Skin of body (tissue), 3 donors: ENCODE measurements at places on chromosomes 7 and 10. TPM values are rescaled to one million over a fixed set of nuclear protein-coding genes. Genes with fewer than 3 reads are reported as not detected.

The OR2A42 gene
- total RNA-seq, result 0.10 TPM

DNA sequence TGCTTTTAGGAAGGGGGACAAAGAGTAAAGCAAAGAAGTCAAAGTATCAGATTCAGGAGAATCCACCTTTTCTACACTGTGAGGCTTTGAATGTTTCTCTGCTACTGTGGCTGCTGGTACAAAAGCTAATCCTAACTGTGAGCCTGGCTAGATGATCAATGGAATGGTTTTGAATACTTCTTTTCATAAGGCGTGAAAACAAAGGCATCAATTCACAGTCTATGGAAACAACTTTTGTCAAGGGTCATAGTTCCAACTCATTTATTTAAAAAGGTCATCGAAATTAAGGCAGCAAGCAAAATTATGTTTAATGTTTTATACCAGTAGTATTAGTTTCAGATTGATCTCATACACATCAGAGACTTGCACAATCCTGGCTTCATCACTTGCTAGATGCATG, 118.1 kb downstream of the CTTNBP2 start:
- no peak for DNase-seq

GRCh38 chr10:76177936-76178335, 746.5 kb downstream of the LRMDA start:
- no peak for DNase-seq

DNA sequence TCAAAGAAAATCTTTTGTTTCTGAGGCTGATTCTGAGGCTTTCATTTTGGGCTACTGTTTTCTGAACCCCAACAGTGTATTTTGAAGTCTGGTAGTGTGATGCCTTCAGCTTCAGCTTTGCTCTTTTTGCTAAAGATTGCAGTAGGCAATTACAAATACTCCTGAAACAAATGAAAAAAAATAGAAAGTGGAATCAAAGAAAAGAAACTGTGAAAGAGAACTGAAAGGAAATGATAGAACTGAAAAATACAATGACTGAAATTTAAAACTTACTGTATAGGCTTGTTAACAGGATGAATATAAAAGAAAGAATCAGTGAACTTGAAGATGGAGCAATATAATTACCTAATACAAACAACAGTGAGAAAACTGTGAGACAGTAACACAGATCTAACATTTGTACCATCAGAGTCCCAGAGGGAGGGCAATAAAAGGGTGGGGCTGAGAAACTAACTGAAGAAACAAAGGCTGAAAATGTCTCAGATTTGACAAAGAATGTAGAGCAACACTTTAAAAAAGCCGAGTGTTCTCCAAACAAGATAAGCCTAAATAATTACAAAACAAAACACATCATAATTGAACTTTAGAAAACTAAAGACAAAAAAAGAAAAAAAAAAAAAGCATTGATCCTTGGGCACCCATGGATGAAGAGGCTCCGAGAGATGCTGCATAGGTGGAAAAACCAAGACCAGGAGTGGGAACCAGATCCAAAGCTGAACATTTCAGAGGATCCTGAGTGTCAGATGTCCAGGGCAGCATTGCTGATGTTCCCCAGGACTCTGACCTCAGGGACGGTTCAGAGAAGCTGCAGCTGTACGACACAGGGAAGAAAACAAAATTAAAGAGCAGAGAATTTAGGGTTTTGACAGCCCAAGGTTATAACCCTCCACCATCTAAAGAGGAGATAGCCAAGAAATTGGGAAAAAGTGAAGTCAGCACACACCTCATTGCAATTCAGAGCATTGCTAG, 223.2 kb upstream of the IGFBP3 start:
- DNase-seq, result no peak

The NAT16 gene
- total RNA-seq, result not detected

The GIMAP5 gene
- total RNA-seq, result 11.5 TPM

The A1CF gene
- total RNA-seq, result not detected

DNA sequence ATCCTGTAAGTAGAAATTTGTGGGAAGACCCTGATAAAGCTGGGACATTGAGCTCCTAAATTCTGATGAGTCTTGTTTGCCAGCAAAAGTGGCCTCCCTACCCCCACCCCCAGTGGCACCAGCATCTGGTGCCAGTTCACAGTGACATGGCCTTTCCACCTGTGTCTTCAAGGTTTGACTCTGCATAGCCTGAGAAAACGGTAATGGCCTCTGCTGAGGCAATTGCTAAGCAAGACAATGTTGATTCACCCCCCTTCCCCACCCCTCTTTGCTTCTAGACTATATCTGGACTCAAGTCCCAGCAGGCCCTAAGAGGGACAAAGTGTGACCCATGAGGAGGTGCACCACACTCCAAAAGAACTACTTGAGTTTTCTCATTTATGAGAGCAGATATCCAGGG, 48.0 kb upstream of the PIK3CG start:
- no peak for DNase-seq

- DNase-seq, result no peak
Observed at GRCh38 chr7:23175938-23176337, 5.9 kb upstream of the NUP42 start.

DNA sequence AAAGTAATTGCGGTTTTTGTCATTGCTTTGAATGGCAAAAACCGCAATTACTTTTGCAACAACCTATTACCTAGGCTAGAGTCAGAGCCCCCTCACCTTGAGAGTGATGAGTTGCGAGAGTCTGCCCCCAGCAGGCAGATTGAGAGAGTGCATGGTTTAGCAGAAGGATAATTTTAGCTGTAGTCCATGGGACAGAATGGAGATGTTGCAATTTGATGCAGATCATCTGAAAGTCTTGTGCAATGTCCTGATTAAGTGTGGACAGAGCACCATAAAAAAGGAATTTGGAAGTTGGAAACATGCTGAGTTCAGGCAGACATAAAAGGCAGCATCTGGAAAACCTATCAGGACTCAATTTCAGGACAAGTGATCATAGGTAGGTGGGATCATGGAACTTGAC, 48.7 kb downstream of the GPR141 start:
- peak; percentile 62 for DNase-seq

- DNase-seq, result no peak
Observed at GRCh38 chr7:135162382-135163001, 8.0 kb downstream of the CYREN start.

The FOXI2 gene
- 0.20 TPM for total RNA-seq

The ERVW-1 gene
- total RNA-seq, result 0.20 TPM

The HOXA3 gene
- 4.9 TPM for total RNA-seq

The UBN2 gene
- 13.7 TPM for total RNA-seq

- DNase-seq, result no peak
Observed at GRCh38 chr7:36296284-36296683, 93.4 kb upstream of the ANLN start.

DNA sequence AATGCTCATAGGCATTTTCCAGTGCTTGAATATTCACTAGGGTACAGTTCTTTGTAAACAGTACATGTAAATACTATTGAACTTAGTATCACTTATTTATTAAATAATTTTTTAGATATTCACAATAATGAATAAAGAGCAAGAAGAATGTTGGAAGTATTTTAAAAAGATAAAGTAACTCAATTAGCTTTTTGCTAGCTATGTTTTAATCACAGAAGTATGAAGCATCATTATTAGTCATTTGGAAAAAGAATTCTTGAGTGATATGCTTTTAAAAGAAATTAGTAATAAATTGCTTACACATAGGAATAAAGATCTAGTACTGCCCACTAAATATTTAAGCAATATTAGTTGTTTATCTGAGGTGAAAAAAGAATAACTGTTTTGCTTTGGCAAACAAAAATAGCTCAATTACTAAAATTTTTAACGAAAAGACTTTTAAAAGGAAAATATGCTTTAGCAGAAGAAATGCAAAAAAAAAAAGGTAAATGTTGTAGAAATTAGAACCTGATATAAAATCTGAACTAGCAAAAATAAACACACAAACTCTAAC, 66.5 kb downstream of the SGMS1 start:
- DNase-seq, result no peak

The TUBAL3 gene
- 0.20 TPM for total RNA-seq
